Breast epithelium (tissue), 4 donors: ENCODE measurements at places on chromosomes 6 and 20.

GRCh38 chr6:39314273-39314795 lies at the start of gene KCNK17:
TSS of gene KCNK17 (minus strand) at chr6:39314419. CDS start at chr6:39314320, 99 bp downstream.
- DNase-seq = no peak

DNA sequence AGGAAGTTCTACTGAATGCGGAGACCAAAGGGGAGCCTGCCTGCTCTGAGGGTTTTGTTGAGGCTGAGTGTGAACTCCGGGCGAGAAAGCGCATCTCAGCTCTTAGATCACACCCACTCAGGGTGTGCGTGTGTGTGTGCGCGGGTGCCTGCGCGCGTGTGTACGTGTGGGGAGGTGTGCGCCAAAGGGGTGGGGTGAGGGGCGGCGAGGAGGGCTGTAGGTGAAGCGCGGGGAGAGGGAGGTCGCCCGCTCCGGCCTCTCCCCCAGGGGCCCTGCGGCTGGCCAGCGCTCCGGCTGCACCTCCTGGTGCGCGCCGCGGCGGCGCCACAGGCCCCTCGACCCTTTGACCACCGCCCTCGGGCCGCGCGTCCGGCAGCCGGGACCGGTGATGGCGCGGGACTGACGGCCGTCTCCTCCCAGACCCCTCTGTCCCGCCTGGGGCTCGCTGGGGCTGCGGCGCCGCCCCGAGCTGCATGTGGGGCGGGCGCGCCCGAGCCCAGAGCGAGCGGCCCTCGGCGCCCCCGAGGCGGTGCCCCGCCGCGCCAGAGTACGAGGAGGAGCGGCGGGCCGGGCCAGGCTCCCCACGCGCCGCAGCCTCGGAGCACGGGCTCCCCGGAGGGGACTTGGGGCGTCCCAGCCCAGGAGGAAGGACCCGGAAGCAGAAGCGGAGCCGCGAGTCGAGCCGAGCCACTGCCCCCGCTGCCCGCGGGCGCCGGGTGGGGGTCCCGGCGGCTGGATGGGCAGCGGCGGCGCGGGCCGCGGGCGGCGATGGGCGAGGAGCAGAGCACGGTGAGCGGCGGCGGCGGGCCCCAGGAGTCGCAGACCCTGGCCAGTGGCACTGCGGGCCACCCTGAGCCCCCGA lies at the start of gene RNF217:
Gene RNF217 (plus strand): TSS at position 661 of the 862 bp plus-strand sequence. CDS start 108 bp downstream, at position 769.
- peak; percentile 56 for DNase-seq

DNA sequence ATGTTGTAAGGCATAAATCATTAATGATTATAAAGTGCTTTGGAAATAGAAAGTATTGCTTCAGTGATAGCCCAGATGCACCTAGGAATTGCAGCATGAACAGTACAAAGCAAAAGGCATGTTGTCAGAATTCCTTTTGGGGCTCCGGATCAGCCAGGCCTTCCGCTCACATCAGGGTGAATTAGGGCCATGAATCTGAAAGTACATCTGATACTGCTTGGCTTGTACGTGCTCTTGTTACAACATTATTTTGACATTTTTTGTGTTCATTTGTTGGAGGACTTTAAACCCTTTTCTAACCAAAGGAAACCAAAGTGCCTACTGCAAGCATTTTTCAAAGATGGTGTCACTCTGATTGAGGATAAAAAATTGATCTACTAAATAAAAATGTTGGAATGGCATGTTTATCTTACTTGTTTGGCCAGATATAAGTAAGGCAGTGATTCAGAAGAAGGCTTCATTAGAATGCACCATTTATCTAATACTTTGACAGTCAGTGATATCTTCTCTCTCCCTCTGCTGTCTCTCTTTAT lies 1005.6 kb upstream of the FLRT3 start:
- DNase-seq = no peak

DNA sequence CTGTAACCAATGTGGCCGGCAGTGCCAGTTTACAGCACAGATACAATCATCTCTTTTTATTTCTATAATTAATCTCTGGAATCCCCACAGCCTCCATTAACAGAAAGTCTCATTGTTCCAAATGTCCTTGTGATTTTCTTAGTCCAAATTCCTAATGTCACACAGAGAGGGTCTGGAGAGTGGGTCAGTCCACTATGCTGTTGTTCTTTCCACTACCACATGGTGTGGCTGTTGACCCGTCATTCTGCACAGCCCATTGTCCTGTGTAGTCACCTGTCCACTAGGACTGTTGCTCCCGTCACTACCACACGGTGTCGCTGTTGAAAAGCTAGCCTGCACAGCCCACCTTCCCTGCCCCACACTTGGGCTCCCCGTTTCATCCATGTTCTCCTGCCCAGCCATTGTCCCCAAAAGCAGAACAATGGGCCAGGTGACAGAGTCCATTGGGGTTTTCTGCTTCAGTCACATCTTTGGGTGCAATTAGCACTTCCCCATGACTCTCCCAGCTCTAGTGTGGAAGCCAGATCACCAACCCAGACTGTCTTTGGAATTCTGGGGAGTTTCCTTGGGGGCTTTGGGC lies 8.6 kb upstream of the LBP start:
- DNase-seq = no peak

DNA sequence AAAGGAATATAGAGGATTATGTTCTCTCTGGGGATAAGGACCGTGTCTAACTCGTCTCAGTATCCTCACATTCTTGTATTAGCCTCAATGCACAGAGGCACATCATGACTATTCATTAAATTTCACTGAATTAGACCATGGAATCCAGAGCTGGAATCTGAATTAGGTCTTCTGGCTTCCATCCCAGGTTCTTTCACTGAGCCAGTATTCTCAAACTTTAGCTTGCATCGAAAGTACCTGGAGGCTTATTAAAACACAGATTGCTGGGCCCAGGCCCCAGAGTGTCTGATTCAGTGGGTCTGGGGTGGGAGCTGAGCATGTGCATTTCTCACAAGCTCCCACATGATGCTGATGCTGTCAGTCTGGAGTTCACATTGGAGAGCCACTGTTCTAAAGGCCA lies 142.0 kb downstream of the UST start:
- no peak for DNase-seq

- DNase-seq = no peak
Observed at GRCh38 chr6:141977782-141978181, 154.9 kb upstream of the GJE1 start.

DNA sequence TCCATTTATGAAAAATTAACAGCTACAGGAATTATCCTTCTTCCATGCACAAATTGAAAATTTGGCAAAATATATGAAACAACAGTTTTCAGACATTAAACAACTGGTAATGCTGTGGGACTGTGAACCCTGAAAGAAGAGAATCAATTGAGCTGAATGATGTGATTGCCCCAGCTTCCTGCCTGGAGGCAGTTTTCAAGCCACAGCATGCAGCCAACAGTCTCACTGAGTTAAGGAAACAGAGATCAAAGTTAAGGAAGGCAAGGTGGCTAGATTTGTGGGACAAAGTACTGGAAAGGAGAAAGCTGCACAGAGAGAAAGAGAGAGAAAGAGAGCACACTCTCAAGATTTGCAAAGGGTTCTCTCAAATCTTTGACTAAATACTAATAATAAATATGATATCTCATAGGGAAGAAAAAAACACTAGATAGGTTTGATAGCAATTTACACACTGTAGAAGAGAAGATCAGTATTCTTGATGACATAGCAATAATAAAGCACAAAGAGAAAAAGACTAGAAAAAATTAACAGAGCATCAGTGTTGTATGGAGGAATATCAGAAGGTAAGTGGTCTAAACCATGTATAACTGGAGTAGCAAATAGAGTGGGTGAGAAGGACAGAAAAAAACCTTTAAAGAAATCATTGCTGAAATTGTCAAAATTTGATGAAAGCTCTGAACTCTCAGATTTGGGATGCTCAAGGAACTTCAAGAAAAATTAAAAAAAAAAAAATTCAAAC lies 70.1 kb upstream of the CNKSR3 start:
- no peak for DNase-seq

DNA sequence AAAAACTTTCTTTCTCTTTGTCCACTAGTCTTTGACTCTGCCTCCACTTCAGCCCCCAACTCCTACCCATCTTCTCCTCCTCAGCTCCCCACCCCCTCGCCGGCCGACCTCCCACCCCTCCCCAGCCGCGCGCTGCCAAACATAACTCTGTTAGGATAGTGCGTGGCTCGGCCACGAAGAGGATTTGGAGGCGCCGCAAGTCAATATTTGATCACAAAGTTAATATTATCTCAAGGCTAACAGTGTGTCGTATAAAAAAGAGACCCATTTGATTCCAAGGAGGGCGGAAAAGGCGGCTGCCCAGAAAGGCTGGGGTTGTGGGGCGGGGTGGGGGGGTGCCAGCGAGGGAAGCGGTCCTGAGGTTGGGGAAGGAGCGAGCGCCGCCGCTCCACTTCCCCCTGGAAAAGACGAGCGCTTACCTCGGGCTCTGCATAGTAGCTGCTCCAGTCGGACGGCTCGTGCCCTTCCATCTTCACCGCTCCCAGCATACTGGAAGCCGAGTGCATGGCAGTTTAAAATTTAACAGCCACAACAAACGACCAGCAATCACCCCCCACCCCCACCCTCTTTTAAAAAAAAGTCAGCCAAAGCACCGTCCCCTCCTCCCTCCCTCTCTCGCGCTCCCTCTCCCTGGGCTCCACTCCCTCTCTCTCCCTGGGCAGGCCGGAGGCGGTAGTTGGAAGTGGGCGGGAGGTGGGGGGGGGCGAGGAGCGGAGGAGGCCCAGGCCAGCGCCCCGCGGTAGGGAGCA lies 425 bp downstream of the FOXA2 start:
- no peak for DNase-seq

- DNase-seq = no peak
Observed at GRCh38 chr6:39653612-39654011, 71.6 kb downstream of the KIF6 start.

DNA sequence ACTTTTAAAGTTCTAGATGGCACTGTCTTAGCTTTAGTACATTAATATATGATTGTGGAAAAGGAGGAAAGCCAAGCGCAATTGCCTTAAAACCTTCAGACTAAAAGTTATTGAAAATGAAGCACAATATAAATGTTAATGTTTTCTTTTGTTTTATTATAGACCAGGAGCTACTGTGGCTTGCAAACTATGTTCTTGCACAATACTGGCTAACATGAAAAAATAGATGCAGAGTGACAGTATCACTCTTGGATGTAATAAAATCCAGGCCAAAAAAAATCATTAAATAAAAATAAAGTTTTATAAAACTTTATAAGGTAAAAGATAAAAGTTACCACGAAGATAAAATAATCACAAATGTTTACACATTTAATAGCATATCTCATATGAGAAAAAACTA lies 18.3 kb upstream of the PLN start:
- no peak for DNase-seq

- no peak for DNase-seq
Observed at GRCh38 chr20:14478126-14478525, 140.7 kb upstream of the FLRT3 start.
